Stimulated activated CD4-positive, alpha-beta T cell treated with anti-CD3 and anti-CD28 coated beads, Interleukin-4, amount 100 ng/mL, for 1 hour (primary cell): ENCODE measurements at places on chromosomes 5 and 9.

DNA sequence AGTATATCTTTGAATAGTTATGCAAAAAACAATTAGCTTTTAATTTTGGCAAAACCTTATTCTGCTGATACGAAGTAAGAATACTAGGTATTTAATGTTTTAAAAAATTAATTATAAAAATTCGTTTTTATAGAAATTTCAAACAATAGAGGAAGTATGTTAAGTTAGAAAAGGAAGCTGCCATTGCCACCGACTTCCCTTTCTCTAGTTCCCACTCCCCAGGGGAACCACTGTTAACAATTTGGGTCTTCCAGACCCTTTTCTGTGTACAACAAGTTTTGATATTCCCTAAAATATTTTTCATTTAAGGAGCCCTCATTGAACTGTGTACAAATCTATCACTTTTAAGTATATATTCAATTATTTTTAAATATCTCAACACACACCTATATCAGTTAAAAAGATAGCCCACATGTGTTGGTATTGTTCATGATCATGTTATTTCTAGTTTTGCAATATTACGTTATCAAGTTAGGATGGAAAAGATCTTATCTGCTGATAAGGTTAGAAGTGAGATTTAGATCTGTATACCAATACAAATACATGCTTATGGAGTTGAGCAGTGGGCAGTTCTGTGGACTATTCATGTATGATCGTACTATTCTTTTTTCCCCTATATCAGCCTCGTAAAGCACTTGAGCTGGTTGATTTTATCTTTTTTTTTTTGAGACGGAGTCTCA lies 25.9 kb downstream of the NDFIP1 start:
- no peak for DNase-seq

- no peak for DNase-seq
Measured at GRCh38 chr5:146699138-146699537, 179.4 kb downstream of the PPP2R2B start.

GRCh38 chr9:137851516-137852267 lies 25.9 kb upstream of the CACNA1B start:
- no peak for DNase-seq

GRCh38 chr9:117409321-117409720 lies 5.5 kb downstream of the ASTN2 start:
- DNase-seq, result no peak

GRCh38 chr5:448061-448765 lies 5.2 kb downstream of the EXOC3 start:
- DNase-seq, result no peak

GRCh38 chr5:40799258-40799657 lies 1.1 kb upstream of the PRKAA1 start:
- DNase-seq, result no peak

DNA sequence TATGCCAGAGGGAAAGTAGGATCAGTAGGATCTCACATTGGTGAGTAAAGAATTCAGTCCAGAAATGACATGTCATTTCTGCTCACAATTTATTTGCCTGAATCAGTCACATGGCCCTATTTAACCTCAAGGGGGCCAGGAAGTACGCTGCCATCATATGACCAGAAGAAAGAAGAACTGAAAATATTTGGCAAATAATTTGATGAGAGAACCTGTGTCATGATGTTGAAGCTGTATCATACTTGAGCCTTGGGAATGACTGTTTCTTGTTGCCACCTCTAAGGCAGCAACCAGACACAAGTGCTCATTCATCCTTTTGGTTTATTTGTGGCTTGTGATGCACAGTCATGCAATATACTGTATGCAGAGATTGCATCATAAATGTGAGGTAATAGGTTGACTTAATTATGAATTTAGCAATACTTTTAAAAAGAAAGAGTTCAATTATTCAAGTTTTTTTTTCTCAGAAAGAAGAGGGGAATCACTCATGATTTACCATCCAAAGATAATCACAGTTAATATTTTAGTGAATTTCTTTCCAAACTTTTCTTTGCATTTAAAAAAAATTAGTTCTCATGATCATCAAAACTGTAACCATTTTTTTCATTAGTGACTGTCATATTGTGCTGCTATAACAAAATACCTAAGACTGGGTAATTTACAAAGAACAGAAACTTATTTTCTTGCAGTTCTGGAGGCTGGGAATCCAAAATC lies 8.2 kb upstream of the ZFYVE16 start:
- DNase-seq, result no peak

DNA sequence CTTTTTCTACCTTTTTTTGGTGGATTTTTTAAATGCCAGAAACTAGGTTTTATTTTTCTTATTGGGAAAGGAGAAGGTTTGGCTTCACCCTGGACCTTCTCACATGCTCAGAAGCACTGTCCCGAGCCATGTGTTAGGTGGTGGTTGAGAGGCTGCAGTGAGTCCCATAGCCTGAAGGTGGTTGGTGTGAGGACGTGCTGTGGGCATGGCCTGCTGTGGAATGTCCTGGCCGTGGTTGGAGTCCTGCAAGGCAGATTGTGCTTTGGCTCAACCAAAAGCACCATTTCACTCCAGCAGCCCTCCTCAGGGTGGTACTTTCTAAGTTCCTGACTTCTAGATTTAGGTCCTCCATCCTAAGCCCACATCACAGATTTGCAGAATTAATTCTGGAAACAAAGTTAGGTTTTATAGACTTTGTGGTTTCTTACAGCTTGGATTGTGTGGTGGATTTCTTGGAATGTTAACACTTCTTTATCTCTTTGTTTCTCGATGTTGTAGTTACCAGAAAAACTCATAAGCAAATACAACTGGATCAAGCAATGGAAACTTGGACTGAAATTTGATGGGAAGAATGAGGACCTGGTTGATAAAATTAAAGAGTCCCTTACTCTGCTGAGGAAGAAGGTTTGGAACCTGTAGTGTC lies 22.6 kb downstream of the OTULIN start:
- DNase-seq, result no peak
